Fibroblast of skin of left quadriceps (primary cell): ENCODE measurements at places on chromosomes 2 and 18.

GRCh38 chr2:217948351-217948791, 54.4 kb downstream of the TNS1 start:
- DNase-seq: no peak

DNA sequence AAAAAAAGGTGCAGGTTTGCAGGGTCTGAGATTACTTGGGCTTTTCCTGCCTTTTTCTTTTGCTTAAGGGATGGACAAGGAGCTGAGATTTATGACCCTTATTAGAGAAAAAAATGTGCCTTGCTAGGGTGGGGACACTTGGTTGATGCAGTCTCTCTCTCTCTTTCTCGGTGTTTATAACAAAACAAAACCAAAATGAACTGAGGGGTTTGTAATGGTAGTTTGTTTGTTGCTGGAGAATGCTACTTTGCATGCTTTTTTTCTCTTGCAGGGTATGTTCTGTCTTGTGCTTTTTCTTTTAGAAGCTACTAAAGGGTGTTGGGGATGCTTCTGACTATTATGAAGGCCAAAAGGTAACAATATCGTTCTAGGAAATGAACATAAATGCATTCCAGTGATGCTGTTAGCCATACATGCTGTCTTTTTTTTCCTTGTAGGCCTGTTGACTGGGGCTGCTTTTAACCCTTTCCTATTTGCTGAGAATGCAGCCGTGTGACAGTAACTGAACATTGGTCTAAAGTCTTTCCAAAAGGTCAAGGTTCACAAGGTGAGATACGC, 435 bp downstream of the ZNF532 start:
- no peak for DNase-seq

DNA sequence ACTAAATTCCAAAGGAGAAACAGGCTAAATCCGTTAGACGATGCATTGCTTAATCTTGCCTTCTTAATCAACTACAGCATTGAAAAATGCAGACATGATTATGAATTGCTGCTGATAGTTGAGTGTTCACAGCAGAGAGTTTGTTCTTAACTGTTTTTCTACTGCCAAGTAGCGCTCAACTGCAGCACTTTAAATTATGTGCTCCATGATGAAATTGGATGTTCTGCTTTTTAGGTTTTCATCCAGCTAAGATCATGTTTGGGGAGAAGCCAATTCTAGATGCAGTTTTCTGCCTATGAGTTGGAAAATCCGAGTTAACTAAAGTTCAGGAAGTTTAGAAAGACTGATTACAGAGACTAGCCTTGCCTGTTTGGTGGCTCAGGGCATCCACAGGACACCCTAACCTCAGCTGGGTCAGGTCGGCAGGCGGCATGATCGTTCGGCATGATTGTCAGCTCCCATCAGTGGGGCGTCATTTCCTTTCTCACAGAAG, 119.4 kb upstream of the PIEZO2 start:
- peak; percentile 88 for DNase-seq

GRCh38 chr2:72891091-72891818, 4.0 kb downstream of the SPR start:
- no peak for DNase-seq

DNA sequence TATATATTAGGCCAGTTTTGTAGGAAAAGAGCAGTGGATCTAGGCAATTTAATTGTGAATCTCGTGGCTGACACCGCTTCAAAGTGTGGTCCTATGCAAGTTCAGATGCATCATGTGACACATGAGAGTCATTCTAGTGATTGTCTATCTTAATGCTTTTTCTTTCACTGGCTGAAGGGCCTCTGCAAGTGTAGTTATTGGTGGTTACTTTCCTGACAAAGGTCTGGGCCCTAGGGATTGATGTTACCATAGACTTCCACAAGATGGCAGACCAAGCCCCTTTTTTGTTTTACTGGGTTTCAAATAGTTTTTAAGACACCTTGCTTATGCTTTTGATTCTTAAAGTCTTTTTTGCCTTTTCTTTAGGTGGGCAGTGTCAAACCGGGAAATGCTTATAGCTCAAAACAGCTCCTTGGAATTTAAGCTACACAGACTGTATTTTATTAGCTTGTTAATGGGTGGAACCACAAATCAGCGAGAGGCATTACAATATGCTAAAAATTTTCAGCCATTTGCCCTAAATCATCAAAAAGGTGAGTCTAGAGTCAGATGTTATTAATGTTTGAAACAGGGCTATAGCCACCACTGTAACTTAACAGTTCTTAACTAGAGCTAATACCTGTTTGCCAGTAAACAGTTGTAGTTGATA, 25.9 kb downstream of the CD8A start:
- peak; percentile 8 for DNase-seq

DNA sequence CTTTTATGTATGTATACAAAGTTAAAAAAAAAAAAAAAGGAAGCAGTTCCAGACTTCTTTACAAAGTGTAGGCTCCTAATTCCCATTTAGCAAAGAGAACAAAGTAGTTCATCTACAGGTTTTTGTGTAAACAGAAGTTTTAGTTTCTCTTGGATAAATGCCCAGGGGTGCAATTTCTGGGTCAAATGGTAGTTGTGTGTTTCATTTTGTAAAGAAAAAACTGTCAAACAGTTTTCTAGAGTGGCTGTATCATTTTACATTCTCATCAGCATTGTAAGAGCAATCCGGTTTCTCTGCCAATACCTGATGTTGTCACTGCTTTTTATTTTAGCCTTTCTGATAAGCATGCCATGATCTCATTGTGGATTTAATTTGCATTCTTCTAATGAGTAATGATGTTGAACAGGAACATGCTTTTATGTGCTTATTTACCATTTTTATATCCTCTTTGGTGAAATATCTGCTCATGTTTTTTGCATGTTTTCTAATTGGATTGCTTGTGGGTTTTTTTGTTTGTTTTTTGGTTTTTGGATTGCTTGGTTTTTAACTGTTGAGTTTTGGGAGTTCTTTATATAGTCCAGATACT, 16.6 kb upstream of the PSME4 start:
- no peak for DNase-seq

- DNase-seq: peak; percentile 70
Observed at GRCh38 chr2:216492597-216493333, 5.9 kb upstream of the RPL37A start.
